ENCODE measurements at places on chromosomes 4 and X. TPM values are rescaled to one million over a fixed set of nuclear protein-coding genes. Genes with fewer than 3 reads are reported as not detected.

- no peak for DNase-seq
Measured at GRCh38 chrX:11351375-11352295, 58.4 kb downstream of the AMELX start.

- DNase-seq = no peak
Measured at GRCh38 chr4:37821953-37822605, 4.4 kb upstream of the PGM2 start.

- DNase-seq = no peak
Measured at GRCh38 chr4:139853309-139853708, 187.7 kb downstream of the MGST2 start.

GRCh38 chrX:119870626-119871131 is 854 bp downstream of the RNF113A start:
- DNase-seq = peak; percentile 11

- no peak for DNase-seq
Measured at GRCh38 chr4:172680691-172681090, 487.9 kb upstream of the GALNT7 start.

GRCh38 chr4:8230891-8231290 is 31.8 kb downstream of the SH3TC1 start:
- no peak for DNase-seq

DNA sequence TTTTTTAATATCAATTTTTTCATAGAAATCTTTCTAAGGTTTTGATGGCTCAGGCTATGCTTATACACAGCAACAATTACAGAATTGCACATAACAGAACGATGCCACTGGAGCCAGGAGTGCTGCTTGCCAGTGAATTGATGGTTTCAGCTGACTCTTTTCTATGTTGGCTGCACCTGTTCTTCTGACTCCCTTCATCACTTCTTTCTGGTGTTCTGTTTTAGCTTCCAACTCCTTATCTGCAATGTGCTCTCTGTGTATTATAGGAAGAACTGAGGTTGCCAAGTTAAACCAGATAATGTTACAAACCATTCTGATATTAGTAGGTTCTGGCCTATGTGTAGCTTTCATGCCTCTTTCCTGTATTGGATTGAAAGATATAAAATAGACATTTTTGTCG is 11.6 kb upstream of the VEGFD start:
- no peak for DNase-seq

Gene MED14
- 16.3 TPM for polyA plus RNA-seq

DNA sequence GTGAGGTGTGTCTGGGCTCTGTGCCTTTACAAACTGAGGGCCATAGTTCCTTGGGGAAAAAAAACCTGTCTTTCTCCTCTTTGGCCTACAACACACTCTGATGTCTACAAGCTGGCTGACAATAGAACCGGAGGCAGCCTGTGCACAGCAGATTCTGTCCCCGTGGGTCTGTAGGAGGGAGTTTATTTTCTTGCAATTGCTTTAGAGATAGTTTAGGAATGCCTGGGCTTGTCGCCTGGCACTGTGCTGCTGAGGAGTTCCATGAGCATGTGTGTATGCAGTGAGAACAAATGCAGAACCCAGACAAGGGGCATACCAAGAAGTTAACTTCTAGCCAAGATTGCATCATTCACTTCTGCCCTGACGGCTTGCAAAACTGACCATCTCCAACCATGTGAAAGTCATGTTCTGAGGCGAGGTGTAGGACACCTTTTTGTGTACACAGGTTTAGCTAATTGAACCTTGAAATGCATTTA is 54.1 kb downstream of the CCNI start:
- DNase-seq = no peak

DNA sequence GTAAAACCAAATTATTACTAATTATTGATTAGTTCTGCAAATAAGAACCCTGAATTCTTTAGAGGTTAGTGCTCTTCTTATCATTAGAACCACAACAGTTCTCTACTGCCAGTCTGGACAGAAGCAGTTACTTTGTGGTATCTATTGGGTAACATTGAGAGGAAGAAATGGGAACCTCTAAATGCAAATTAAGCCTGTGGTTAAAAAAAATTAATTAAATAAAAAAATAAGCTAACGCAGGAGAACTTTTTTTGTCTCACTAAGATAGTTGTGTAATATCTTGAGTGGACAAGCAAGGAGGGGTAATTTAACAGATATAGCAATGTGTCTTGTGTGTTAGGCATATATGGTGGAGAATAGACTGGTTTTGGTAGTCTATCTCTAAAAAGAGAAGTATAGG is 32.9 kb upstream of the TET2 start:
- DNase-seq = no peak

GRCh38 chrX:57904176-57904880 is 5.9 kb downstream of the ZXDA start:
- no peak for DNase-seq

DNA sequence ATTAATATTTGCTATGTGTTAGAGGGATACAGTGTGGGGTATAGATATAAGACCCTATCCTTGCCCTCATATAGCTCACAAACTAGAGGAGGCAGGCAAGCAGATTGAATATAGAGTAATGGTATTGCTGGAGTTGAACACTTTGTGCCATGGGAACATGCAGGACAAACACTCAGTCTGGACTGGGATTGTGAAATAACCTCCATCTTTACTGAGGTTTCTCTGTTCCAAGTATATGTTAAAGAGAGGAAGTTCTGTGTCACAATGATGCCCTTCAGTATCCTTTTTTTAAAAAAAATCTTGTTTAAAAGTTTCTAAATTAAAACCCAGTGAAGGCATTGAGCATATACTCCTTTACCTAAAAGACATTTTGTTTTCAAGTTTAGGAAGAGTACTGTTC is 8.7 kb downstream of the FABP2 start:
- no peak for DNase-seq

GRCh38 chr4:88078579-88078978 is 71.1 kb downstream of the PKD2 start:
- DNase-seq = no peak

GRCh38 chrX:135295238-135295943 is 13.9 kb upstream of the ETDC start:
- no peak for DNase-seq

Gene NUP62CL
- polyA plus RNA-seq = 4.2 TPM

GRCh38 chrX:66023385-66024091 is 16.3 kb downstream of the VSIG4 start:
- DNase-seq = no peak

Gene GC
- polyA plus RNA-seq = 0.18 TPM

- DNase-seq = no peak
Measured at GRCh38 chrX:828411-828959, 197.9 kb downstream of the SHOX start.

- no peak for DNase-seq
Measured at GRCh38 chrX:39969099-39969818, 128.5 kb downstream of the BCOR start.

Gene CT45A10
- polyA plus RNA-seq = not detected

Gene HTN1
- polyA plus RNA-seq = not detected

- no peak for DNase-seq
Measured at GRCh38 chrX:103919270-103919637, 43.2 kb upstream of the TMSB15B start.

Gene ODAM
- polyA plus RNA-seq = 94.6 TPM

DNA sequence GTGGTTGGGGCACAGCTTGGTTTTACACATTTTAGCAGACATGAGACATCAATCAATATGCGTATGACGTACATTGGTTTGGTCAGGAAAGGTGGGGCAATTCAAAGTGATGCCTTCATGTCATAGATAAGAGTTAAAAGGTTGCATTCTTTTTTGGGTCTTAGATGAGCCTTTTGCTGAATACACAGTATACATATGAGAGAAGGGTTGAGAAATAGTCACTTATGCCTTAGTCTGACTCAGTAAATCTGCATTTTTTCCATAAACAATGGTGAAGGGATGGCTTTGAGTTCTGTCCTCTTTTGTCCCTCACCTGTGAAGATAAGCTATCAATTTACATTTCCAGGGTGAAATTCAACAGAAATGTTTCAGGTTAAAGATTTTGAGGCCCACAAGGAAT is 43.9 kb upstream of the UGT2B15 start:
- DNase-seq = peak; percentile 12

Gene JCHAIN
- polyA plus RNA-seq = not detected

GRCh38 chrX:148284056-148284455 is 216.4 kb upstream of the AFF2 start:
- DNase-seq = no peak

Gene RHOH
- 0.57 TPM for polyA plus RNA-seq

GRCh38 chr4:21184788-21185187 is 484.5 kb downstream of the PACRGL start:
- DNase-seq = no peak

Gene DHX15
- 92.9 TPM for polyA plus RNA-seq

DNA sequence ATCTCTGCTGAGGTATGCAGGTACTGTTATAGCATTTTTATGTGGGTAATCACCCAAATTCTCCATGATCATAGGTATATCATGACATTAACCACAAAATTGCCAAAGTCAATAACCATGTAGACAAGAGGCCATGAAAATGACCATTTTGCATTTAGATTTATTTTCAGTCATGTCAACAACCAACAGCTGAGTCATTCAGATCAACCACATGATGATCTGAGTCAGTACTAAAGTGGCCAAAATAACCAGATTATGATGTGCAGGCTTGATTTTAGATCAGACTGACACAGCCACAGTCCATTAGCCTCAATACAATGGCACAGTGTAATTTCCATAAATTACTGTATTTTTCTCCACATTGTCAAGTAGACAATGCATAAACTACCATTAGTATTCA is 240.5 kb downstream of the GRIA3 start:
- DNase-seq = no peak

GRCh38 chr4:94978904-94979303 is 221.1 kb downstream of the BMPR1B start:
- no peak for DNase-seq

Gene BRS3
- polyA plus RNA-seq = not detected

Gene SPINK2
- polyA plus RNA-seq = not detected

- no peak for DNase-seq
Measured at GRCh38 chr4:176443646-176444409, 124.1 kb downstream of the SPCS3 start.

Gene FGFR3
- 159 TPM for polyA plus RNA-seq

- DNase-seq = peak; percentile 12
Measured at GRCh38 chr4:89254847-89255246, 52.8 kb downstream of the GPRIN3 start.

Gene SORCS2
- polyA plus RNA-seq = 0.82 TPM

DNA sequence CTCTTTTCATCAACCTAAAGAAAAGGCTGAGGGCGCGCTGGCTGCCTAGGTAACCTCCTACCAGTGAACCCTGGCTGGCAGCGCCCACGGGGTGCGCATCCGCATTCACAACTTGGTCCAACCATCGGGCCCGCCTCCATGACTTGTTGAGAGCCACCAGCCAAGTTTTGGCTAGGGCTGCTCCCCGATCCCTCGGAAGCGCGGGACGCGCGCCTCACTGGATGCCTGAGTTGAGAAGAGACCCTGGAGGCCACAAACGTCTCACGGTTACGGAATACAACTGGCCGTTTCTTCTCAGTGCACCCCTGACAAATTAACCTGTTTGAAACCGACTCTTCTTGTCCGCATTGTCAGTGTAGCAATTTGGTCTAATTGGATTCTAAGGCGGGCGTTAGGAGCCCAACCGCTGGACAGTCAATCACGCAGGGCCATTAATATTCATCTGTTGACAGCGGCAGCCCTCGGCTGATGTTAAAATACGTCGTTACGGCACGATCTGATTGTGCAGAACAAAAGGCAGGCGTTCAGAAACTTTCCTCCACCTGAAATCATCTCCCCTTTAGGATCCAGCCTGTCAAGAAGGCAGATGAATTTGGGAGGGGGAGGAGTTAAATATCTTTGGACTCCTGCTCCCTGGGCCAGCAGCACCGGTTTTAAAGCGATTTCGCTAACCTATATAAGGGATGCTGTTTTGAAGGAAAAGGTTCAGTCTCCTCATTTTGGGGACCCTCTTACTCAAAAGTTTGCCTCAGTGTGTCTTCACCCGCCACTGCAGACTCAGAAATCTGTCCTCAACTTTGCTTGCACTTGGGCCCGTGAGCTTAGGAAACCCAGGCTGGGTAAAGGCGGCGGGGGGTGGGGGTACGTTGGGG is 1.2 kb downstream of the GPC3 start:
- DNase-seq = no peak

Gene DMP1
- polyA plus RNA-seq = not detected

Gene DSPP
- polyA plus RNA-seq = not detected

Gene ZCCHC12
- 0.09 TPM for polyA plus RNA-seq

DNA sequence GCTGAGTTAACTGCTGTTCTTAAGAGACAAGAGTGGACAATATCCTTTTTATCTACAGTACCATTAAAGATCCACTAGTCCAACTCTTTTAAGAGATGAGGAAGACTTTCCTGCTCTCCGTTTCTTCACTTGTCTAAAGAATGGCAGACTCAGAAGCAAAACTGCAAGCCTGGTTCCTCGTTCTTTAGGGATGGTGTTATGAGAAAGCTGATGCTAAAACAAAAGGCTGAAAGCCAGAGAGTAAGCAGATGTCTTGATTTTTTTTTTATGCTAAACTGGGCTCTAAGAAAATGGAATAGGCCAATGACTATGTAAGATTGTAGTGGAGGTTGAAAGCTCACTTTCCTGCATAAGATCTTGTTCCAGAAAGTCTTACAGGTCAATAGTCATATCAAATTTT is 78.1 kb downstream of the CNGA2 start:
- no peak for DNase-seq

DNA sequence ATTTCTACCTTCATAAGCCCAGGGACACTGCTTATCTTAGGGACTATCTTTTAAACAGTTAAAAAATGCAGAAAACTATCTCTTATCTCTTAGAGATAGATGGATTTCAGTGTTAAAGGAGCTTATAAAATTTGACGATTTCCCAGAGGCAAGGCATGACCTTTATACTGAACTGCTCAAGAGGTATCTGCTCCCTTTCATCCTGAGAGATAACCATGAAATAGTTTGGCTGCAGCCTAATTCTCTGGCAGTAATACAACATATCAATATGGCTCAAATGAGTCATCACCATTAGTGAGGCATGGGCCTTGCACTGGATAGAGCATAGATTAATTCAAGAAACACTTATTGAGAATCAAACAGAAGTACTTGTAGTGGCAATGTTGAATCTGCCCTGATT is 348.2 kb upstream of the GRIA3 start:
- no peak for DNase-seq

Gene HS6ST2
- polyA plus RNA-seq = 0.05 TPM

Gene SLC25A14
- 15.6 TPM for polyA plus RNA-seq

Gene CSAG3
- polyA plus RNA-seq = not detected

- DNase-seq = no peak
Measured at GRCh38 chrX:103400931-103401330, 24.6 kb downstream of the BEX3 start.

Gene PWWP3B
- polyA plus RNA-seq = not detected

GRCh38 chr4:3346146-3346545 is 53.3 kb downstream of the RGS12 start:
- peak; percentile 81 for DNase-seq

DNA sequence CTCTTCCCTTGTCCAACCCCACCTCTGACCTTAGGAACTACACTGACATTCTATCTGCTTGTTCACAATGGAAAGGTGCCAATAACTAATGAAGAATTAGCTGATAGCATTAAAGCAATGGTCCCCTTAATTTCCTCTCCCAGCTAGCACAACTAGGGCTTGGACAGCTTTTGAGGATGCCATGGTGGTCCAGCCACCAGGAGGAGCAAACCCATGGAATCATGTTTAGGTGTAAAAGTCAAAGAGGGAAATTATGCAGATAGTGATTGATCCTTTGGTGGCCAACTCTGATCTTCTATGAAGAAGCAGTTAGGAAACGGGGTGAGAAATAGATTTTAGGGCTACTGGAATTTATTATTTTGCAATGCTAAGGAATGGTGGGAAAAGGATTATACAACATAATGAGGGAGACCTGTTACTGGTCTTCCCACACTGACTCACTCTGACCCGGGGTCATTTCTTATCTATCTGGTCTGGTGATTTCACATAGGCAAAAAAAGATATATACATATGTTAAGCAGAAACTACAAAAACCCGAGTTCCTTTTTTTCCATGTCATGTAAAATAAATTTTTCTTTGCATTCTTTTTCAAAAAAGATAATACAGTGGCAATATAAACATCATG is 45.8 kb upstream of the FBXW7 start:
- DNase-seq = no peak

Measured in HepG2 (cell line).